NCI-H1417 (cell line): ENCODE measurements at places on chromosomes 4 and X.

GRCh38 chr4:151727365-151727764 is 33.4 kb downstream of the GATB start:
- DNase-seq: no peak

DNA sequence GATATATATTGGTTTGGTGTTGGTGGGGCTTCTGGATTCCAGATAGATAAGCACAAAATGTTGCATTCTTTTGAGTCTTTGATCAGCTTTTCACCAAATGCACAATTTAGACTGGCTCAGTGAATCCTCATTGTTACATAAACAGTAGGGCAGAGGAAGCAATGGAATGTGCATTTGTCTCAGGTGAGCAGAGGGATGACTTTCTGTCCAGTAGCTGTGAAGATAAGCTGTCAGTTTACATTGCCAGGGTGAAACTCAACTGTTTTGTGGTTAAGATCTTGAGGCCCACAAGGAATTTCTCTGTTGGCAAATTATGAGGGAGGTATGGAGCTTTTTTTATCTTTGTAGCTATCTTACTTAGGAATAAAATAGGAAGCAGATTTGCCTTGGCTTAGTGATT is 168.0 kb downstream of the GALNTL6 start:
- no peak for DNase-seq

- DNase-seq: no peak
Measured at GRCh38 chr4:95651891-95652290, 103.1 kb upstream of the UNC5C start.

DNA sequence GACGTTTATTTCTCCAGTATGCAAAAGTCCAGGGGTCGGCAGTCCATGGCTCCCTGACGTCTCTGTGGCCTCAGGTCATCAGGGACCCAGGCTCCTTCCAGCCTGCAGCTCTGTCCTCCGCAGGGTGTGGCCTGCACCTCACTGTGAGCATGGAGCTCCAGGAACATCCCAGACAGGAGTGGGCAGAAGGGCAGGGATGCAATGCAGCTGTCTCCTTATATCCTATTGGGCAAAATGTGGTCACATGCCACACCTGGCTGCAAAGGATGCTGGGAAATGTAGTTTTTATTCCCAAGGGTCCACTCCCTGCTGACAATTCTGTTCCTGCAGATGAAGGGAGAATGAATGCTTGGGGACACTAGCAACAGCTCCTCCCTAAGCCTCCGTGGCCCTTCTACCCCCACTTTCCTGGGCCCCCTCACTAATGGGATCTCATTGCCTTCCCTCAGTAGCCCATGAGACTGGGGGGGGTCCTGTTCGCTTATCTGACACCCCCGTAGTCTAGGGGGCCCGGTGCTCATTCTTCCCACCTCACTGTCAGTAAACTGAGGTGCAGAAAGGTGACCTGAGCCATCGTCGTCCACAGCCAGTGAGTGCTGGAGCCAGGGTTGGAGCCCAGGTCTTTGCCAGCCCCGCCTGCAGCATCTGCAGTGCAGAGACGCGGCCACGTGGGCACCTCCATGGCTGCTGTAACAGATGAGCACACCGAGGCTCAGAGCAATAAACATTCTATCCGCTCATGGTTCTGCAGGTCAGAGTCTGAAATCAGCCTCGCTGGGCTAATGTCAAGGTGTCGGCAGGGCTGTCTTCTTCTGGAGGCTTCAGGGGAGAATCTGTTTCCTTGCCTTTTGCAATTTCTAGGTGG is 5.9 kb upstream of the GRPEL1 start:
- DNase-seq: peak; percentile 58

DNA sequence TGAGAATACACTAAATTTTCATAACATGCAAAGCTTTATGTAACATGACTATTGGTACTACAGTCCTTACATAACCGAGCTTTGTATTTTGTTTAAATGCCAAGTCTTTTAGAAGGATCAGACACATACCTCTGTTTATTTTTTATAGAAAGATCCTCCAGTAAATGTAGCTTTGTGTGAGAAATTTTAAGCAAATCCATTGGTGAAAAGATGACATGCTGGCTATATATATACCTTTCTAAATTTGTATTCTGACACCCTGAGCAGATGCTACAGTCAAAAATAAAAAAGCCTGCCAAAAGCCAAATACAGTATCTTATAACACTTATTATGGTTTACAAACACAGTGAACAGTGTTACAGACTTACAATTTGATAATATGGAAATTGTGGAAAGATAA is at the start of gene YIPF7:
YIPF7 (minus strand) TSS at position 201 of the 400 bp plus-strand sequence. CDS start 1,525 bp downstream, outside the sequence.
- no peak for DNase-seq
